ENCODE measurements at places on chromosomes 7 and 10.
A peak's percentile ranks its signal among the peaks of the same experiment; 100 is the strongest.

DNA sequence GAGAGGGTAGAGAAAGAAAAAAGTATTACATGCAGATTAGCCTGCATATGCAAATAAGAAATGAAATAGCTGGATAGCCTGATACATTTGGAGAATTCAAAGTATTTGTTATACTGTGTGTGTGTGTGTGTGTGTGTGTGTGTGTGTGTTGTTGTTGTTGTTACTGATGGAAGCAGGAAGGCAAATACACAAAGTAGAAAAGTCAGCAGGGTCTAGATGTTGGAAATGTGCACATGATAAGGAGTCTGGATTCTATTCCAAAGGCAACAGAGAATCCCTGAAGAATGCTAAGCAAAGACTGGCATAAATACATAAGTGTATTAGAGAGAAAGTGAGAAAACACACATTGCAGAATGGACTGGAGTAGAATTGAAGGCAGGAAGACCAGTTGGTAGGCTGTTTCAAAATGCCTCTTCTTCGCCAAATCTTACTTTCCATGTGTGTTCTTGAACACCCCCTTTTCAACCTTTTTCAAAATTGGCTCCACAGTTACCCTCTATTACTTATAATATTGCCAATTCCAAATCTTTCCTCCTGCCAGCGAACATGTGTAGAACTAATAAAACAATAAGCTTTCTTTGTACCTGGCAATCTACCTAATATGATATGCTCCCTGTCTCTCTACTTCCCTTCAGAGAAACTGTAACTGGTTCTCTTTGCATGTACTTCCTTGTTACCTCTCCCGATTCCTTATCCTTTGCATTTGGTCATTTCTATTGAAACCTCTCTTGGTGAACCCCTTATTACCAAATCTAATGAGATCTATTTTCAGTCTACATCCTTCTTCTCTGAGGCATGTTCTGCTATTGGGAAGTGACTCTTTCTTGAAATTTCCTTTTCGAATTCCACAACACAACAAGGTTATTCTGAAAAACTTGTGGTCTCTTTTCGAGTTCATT, 6.2 kb downstream of the CPED1 start:
- no peak for DNase-seq

GRCh38 chr10:47137311-47137851, 162.6 kb upstream of the GDF10 start:
- DNase-seq: no peak

DNA sequence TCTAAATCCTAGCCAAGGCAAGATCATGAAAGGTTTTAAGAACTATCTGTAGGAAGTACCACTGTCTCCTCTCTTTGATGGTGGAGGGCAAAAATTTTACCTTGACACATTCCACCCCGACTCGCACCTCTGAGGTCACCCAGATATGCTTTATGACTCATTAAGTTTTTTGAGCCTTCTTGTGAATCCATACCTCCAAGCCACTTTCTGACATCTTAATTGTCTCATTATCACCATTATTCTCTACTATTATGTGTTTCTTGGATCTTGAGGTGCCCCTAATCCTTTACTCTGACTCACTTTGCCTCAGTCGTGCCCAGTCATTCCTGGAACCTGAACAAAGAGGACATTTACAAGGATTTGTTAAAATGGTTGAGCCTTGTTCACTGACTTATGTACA, 146.6 kb downstream of the RAPGEF5 start:
- DNase-seq: no peak

DNA sequence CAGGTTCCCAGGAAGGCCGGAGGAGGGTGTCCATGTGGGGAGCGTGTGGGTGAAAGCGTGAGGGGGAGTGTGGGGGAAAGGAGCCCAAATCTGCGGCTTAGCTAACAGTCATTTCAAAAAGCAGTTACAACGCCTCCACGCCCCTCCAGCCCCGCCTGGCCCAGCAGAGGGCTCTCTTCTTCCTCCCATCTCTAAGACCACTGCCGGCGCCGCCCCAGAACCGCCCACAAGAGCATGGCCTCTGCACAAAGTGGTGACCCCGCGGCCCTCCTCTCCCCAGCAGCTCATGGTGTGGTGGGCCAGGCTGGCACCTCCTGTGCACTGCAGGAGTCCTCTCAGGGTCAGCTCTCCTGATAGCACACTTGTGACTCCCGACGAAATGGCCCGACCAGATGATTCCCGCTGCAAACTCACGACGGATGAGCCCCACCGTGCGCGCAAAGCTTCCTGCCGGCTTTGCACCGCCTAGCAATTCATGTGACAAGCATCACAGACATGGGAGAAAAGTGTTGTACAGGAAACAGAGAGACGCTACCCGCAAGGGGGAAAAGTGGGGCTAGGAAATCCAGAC, 12.4 kb upstream of the HUS1 start:
- DNase-seq: peak; percentile 71

DNA sequence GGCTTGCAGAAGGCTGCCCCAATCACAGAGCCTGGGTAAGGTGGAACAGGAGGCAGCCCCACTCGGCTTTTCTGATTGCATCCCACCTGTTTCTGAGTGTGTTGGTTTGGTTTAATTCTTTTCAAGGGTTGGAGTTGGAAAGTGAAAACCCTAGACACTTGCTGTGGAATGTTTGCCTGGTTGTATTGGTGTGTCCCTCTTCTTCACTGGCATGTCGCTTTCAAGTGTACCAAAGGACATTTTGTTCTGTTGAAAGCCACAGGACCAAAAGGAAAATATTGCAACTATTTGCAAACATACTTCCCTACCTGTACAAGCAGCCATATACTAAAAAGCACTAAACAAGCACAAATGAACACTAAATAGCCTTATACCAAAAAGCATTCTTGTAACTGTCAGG, 60.5 kb downstream of the NHLRC2 start:
- no peak for DNase-seq

- DNase-seq: no peak
Observed at GRCh38 chr10:80323311-80323710, 33.2 kb downstream of the DYDC1 start.

GRCh38 chr7:139592801-139593461, 69.4 kb downstream of the CLEC2L start:
- no peak for DNase-seq

GRCh38 chr7:129676017-129676897, 64.7 kb downstream of the NRF1 start:
- no peak for DNase-seq

- DNase-seq: no peak
Observed at GRCh38 chr7:77550586-77550985, 13.5 kb downstream of the PTPN12 start.

Data from stimulated activated CD4-positive, alpha-beta T cell treated with anti-CD3 and anti-CD28 coated beads, TNF-alpha, amount 100 ng/mL, for 1 hour (primary cell).